Activated CD8-positive, alpha-beta T cell treated with anti-CD3 and anti-CD28 coated beads for 36 hours (primary cell): ENCODE measurements at places on chromosomes 5 and 9.

DNA sequence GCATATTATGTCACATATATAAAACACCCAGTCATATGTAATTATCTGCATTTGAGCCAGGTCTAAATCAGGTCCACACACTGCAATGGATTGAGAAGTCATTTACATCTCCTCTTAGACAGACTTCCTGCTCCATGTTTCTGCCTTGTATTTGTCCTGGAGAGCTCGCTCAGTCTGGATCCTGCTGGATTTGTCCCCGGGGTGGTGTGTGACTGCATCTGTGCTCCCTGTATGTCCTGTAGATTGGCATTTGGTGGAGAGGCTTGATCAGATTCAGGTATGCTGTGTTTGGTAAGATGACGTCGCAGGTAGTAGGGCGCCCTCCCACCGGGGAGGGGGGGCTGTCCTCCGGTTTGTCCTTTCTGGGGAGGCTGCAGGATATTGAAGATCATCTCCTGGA, 33.6 kb upstream of the IER5L start:
- no peak overlapping the region for H3K27ac ChIP-seq
- H3K4me3 ChIP-seq: no peak overlapping the region
- no peak for DNase-seq
- peaks cover 30% of the 10 kb centered on the region for H3K4me1 ChIP-seq
- H3K36me3 ChIP-seq: peaks cover 3% of the 10 kb centered on the region

GRCh38 chr5:161637591-161637990, 47.9 kb upstream of the GABRA6 start:
- H3K4me1 ChIP-seq: no peaks in the 10 kb centered on the region
- H3K27me3 ChIP-seq: no peaks in the 10 kb centered on the region
- no peak for DNase-seq
- no peak overlapping the region for H3K4me3 ChIP-seq
- H3K36me3 ChIP-seq: no peaks in the 10 kb centered on the region
- H3K27ac ChIP-seq: no peak overlapping the region

- peaks cover 43% of the 10 kb centered on the region for H3K4me1 ChIP-seq
- no peaks in the 10 kb centered on the region for H3K36me3 ChIP-seq
- peak; percentile 21 for DNase-seq
- H3K27ac ChIP-seq: no peak overlapping the region
- no peak overlapping the region for H3K4me3 ChIP-seq
Measured at GRCh38 chr9:72477930-72478518, 43.4 kb upstream of the TMC1 start.

- peaks cover 44% of the 10 kb centered on the region for H3K4me1 ChIP-seq
- H3K36me3 ChIP-seq: peaks cover 5% of the 10 kb centered on the region
- no peak overlapping the region for H3K27ac ChIP-seq
- no peak for DNase-seq
- H3K27me3 ChIP-seq: no peaks in the 10 kb centered on the region
- no peak overlapping the region for H3K4me3 ChIP-seq
Measured at GRCh38 chr9:36438536-36439236, 38.6 kb upstream of the RNF38 start.

DNA sequence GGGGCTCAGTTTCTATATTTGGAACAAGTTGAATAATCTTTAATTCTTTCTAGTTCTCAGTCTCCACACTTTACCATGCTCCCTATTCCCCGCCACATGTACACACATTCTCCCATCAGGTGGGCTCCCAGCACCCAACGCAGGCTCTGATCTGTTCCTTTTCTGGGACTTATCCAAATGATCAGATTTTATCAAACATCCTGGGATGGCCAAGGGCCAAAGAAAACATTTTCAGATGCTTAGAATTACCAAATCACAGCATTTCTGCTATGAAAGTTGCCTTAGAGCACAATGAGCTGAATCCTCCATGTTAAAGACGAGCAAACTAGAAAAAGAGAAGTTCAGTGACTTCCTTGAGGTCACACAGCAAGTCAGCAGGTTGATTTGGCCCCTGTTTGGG, 153.4 kb downstream of the SEC61B start:
- no peak overlapping the region for H3K4me3 ChIP-seq
- H3K4me1 ChIP-seq: no peaks in the 10 kb centered on the region
- no peak overlapping the region for H3K27ac ChIP-seq

GRCh38 chr9:133221177-133221809, 12.2 kb upstream of the OBP2B start:
- H3K27ac ChIP-seq: no peak overlapping the region
- no peak for DNase-seq
- H3K4me3 ChIP-seq: no peak overlapping the region
- H3K4me1 ChIP-seq: no peaks in the 10 kb centered on the region
